Peyer's patch (tissue), 4 donors: ENCODE measurements at places on chromosomes 5 and 9. TPM values are rescaled to one million over a fixed set of nuclear protein-coding genes. Genes with fewer than 3 reads are reported as not detected.

C9orf50 gene
- total RNA-seq: not detected

IFNA21 gene
- not detected for total RNA-seq

- no peaks in the 10 kb centered on the region for H3K36me3 ChIP-seq
- no peak for DNase-seq
- H3K4me3 ChIP-seq: no peak overlapping the region
Measured at GRCh38 chr9:976943-977837, 735 bp downstream of the DMRT3 start.

PRRC1 gene
- 60.9 TPM for total RNA-seq

DNA sequence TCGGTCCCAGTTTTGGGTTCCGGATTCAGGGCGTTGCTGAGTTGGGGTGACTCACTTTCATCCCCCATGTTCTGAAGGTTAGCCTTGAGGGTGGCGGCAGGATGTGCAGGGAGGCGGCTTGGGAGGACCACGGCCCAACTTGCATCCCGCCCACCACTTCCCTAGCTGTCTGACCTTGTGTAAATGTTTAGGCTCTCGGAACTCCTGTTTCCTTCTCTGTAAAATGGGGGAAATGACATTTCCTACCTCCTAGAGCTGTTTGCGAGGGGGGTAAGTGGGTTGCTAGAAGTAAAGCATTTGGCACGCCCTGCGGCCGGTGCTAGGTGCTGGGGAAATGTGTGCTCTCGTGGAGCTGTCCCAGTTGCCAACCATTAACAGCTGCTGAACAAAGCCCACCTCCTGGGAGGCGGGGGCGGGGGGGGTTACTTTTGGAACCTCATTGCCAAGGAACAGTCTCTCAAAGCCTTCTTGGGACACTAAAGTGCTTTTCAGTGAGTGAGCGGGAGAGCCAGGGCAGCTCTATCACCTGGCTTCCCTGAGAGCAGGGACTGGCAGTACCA, 27.5 kb downstream of the PTGES2 start:
- DNase-seq: no peak
- H3K27ac ChIP-seq: peak overlapping the region; percentile 38
- H3K36me3 ChIP-seq: no peaks in the 10 kb centered on the region
- peak overlapping the region; percentile 69 for H3K4me3 ChIP-seq

IL13 gene
- not detected for total RNA-seq

OR1Q1 gene
- not detected for total RNA-seq

- H3K4me1 ChIP-seq: no peaks in the 10 kb centered on the region
- no peaks in the 10 kb centered on the region for H3K27me3 ChIP-seq
- no peak for DNase-seq
- H3K4me3 ChIP-seq: no peak overlapping the region
Measured at GRCh38 chr9:10050016-10050415, 562.8 kb downstream of the PTPRD start.

CBY3 gene
- not detected for total RNA-seq

- H3K27me3 ChIP-seq: no peaks in the 10 kb centered on the region
- no peak for DNase-seq
- no peaks in the 10 kb centered on the region for H3K36me3 ChIP-seq
- no peaks in the 10 kb centered on the region for H3K4me1 ChIP-seq
- H3K27ac ChIP-seq: no peak overlapping the region
Measured at GRCh38 chr9:27202056-27202455, 93.0 kb downstream of the TEK start.

TEX48 gene
- total RNA-seq: not detected

OGN gene
- 2.6 TPM for total RNA-seq

DNA sequence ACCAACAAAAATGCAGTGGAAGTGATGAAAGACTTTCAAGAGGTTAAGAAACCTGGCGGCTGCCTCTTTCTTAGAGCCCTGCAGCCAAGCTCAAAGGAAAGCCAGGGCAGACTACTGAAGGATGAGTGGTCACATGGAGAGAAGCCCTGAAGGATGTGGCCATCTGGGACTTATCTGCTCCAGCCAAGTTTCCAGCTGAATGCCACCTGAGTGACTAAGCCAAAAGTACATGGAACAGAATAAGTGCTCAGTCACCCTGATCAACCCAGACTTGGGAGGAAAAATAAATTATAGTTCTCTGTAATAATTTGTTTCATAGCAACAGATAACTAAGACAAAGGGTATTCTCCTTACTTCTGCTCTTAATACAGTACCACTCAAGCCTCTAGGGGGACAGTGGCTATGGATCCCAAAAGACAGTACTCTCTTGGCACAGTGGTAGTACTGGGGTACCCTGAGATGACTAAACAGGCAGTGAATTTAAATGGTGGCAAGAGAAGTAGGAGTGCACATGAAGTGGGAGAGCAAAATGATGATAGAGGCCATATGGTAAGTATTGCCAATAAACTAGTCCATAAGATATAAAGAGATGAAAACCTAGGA, 182.3 kb downstream of the ELAVL2 start:
- no peaks in the 10 kb centered on the region for H3K36me3 ChIP-seq
- no peaks in the 10 kb centered on the region for H3K4me1 ChIP-seq
- no peak overlapping the region for H3K4me3 ChIP-seq
- no peak overlapping the region for H3K27ac ChIP-seq

GRCh38 chr5:103962023-103962422, 399.4 kb upstream of the NUDT12 start:
- no peaks in the 10 kb centered on the region for H3K27me3 ChIP-seq
- no peak overlapping the region for H3K27ac ChIP-seq
- no peaks in the 10 kb centered on the region for H3K36me3 ChIP-seq
- H3K4me3 ChIP-seq: no peak overlapping the region

DNA sequence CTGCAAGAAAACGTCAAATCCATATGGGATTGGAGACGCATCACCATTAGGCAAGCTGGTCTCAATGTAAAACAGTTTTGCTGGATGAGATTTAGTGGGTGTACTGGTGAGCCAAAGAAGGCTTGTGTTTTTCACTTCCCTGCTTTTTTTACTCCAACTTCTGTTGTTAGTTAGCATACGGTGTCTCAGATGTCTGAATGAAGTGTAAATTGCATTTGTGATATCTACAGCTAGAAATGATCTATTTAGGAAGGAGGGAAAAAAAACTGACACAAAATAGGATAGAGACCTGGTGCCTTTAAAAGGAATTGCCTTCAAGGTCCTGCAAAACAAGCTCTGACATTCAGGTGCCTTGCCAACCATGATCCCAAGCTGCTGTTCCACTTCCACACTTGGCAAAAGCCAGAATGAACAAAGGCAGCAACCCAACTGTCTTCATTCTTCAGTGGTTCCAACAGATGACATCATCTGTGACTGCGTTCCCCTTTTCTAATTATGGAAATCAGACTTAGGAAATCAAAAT, 104.2 kb upstream of the RAI14 start:
- H3K36me3 ChIP-seq: no peaks in the 10 kb centered on the region
- no peak for DNase-seq
- no peak overlapping the region for H3K4me3 ChIP-seq
- peaks cover 15% of the 10 kb centered on the region for H3K4me1 ChIP-seq
- no peaks in the 10 kb centered on the region for H3K27me3 ChIP-seq

- H3K4me3 ChIP-seq: no peak overlapping the region
- no peak overlapping the region for H3K27ac ChIP-seq
- H3K4me1 ChIP-seq: no peaks in the 10 kb centered on the region
- no peaks in the 10 kb centered on the region for H3K36me3 ChIP-seq
Measured at GRCh38 chr5:72786676-72787075, 29.8 kb upstream of the TNPO1 start.

SLC36A2 gene
- not detected for total RNA-seq

GRCh38 chr5:965604-966344, 42.8 kb upstream of the NKD2 start:
- no peaks in the 10 kb centered on the region for H3K4me1 ChIP-seq
- DNase-seq: no peak
- H3K27ac ChIP-seq: no peak overlapping the region
- H3K36me3 ChIP-seq: no peaks in the 10 kb centered on the region
- no peak overlapping the region for H3K4me3 ChIP-seq
- no peaks in the 10 kb centered on the region for H3K27me3 ChIP-seq

- H3K27ac ChIP-seq: no peak overlapping the region
- H3K36me3 ChIP-seq: no peaks in the 10 kb centered on the region
- no peak overlapping the region for H3K4me3 ChIP-seq
- no peak for DNase-seq
- H3K4me1 ChIP-seq: no peaks in the 10 kb centered on the region
Measured at GRCh38 chr9:86069206-86069869, 30.0 kb downstream of the GOLM1 start.

DNA sequence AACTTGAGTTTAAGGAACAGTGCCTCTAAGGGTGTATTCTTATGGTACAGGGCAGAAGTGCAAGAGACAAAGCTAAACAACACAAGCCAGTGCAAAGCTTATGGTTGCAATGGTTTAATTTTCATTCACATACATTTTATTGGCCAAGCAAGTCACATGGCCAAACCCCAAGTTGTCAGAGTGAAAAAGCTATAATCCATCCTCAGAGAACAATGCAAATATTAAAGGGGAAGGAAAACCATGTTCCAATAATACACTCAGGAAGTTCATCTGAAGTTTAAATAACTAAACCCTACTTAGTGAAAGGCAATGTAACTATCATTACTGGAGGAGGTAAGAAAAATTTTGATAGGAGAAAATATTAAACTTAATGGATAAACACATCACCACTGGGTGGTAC, 26.6 kb upstream of the TLR4 start:
- no peaks in the 10 kb centered on the region for H3K27me3 ChIP-seq
- no peaks in the 10 kb centered on the region for H3K36me3 ChIP-seq
- H3K4me3 ChIP-seq: no peak overlapping the region
- no peaks in the 10 kb centered on the region for H3K4me1 ChIP-seq

DNA sequence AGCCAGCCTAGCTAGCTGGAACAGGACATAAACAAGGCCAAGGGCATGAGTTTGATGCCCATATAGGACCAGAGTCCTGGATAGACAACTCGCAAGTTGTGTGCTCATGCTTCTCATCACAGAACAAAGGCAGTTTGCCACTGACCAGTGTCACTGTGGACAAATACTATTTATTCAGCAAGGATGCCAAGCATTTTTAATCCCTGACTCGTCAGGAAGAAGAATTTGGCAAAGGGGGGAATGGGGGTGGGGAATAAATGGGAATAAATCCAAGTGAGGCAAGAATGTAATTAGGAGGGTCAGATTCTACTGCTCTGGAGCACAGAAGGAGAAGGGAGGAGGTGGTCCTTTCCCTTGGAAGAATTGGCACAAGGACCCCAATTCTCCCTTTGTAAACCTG, 46.8 kb upstream of the ANKRD55 start:
- H3K27ac ChIP-seq: no peak overlapping the region
- H3K4me1 ChIP-seq: no peaks in the 10 kb centered on the region
- H3K27me3 ChIP-seq: no peaks in the 10 kb centered on the region
- no peak overlapping the region for H3K4me3 ChIP-seq
- no peak for DNase-seq

GRCh38 chr9:8628791-8629190, 829.2 kb upstream of the DMAC1 start:
- no peak for DNase-seq
- no peaks in the 10 kb centered on the region for H3K4me1 ChIP-seq
- H3K4me3 ChIP-seq: no peak overlapping the region
- H3K36me3 ChIP-seq: no peaks in the 10 kb centered on the region
- no peaks in the 10 kb centered on the region for H3K27me3 ChIP-seq
- H3K27ac ChIP-seq: no peak overlapping the region

CACNA1B gene
- total RNA-seq: 0.13 TPM

GRCh38 chr5:32144378-32145207, 29.5 kb downstream of the GOLPH3 start:
- no peak for DNase-seq
- no peaks in the 10 kb centered on the region for H3K27me3 ChIP-seq
- no peaks in the 10 kb centered on the region for H3K4me1 ChIP-seq
- H3K36me3 ChIP-seq: no peaks in the 10 kb centered on the region
- no peak overlapping the region for H3K27ac ChIP-seq
- no peak overlapping the region for H3K4me3 ChIP-seq
